ENCODE measurements at places on chromosomes 4 and X.

- DNase-seq, result no peak
Measured at GRCh38 chr4:120081726-120082125, 15.1 kb upstream of the MAD2L1 start.

DNA sequence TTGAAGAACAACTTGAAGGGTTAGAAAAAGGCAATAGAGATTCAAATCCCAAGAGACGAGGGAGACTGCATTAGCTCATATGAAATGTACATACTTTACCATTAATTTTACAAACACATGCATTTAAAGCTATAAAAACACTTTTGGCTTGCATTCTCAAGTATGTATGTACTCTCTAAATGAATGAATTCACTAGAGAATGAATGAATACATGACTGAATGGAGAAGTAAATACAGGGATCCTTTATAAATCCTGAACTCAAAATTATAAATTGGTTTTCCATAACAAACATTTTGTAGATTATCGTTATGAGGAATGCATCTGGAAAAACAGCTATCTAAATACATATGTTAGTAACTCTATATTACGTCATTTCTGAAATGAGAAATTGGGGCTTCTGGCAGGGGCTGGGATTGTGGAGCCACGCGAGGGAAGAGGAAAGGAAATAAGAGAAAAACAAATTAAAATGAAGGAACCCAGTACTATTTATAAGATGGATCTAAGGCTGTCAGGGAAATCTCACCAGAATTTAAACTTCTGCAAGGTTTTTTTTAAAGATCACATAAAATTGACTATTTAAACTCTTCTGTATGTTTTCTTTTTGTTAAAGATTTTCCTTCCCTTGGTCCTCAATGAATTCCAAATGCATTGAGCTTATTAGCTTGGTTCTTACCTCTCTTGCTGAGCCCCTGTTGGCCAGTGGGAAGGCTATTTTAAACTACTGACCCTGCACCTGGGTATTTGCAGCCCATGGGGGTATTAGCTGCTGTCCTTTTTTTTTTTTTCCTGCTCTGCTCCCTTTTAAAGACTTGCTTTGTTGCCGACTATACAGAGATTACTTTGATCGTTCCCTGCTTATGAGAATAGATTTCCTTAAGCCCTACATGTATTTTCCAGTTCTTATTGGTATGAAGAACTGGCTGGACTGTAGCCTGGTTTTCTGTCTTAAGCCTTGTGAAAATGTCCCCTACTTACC, 207.8 kb downstream of the ADGRL3 start:
- no peak for DNase-seq

- no peak for DNase-seq
Measured at GRCh38 chrX:97045470-97045869, 161.8 kb downstream of the RPA4 start.

GRCh38 chr4:1727117-1728031, 6.1 kb downstream of the TACC3 start:
- DNase-seq, result no peak

GRCh38 chr4:26171941-26172340, 148.9 kb upstream of the RBPJ start:
- no peak for DNase-seq

DNA sequence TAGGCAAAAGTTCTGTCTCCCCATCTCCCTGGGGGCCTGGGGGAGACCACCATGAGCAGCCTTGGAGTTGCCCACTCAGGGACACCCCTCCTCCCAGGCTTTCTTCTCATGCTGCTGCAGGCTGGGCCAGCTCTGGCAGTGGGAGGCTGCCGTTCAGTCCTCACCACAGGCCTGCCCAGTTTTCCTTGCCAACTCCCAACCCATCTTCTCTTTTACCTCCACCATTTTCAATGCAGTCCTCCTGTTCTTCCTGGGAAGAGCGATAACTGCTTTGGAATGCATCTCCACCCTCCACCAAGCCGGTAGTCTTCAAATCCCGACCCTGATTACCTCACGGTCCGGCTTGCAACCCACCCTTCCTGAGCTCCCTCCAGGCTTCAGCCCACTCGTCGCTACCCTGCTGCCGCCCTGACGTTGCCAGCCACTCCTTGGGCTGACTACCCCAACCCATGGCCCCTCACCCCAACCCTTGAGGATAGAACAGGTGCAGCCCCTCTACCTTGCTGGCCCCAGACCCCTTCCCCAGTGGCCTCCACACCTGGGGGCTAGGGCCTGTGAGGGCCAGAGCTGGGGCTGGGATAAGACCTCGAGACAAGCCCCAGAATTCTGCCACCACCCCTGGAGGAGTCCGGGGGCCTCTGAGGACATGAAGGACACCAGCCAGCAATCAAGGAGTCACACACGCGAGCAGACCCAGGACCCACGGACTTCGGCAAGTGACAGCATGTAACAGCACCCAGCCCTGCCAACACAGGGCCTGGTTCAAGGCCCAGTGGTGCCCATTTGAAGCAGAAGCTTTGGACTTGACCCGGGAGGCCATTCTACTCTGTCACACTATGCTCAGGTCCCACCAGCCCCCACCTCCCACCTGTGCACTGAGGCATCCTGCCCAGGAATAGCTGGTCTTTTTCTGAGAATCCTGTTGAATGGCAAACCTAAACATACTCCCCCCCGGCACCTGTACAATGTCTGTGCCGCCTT, 9.2 kb downstream of the WDR1 start:
- no peak for DNase-seq

GRCh38 chrX:69065451-69065850, 99.8 kb downstream of the PJA1 start:
- no peak for DNase-seq

DNA sequence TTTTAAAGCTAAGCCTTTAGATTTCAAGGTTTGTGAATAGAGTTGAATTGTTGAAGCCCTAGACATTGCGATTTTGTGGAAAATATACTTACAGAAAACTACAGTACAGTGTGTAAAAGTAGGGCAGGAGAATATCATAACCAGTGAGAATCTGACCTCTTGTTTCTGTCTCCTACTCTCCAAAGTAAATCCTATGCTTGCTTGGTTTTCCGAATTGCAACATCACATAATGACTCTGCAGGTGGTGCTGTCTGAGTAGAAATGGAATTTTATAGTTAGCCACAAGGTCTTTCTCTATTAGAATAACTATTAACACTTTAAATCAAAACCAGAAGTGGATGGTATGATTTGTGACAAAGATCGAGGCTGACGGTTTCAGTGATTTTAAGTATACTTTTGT, 505.6 kb downstream of the RAPGEF2 start:
- no peak for DNase-seq

DNA sequence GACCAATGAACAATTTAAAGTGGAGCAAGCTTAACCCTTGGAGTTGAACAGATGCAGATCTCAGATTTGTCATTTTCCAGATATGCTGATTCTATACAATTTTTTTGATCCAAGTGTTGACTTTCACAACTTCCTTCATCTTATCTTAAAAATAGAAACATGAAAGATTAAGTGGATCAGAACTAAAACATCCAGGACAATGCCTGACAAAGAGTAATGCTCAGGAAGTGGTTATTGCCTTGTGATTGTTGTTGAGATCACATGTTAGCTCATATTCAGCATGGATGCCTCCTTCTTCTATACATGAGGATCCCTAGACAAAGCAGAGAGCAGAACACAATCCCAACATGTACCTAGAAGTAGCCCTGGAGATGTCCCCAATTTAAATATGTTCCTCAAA, 160.9 kb downstream of the PPARGC1A start:
- no peak for DNase-seq

DNA sequence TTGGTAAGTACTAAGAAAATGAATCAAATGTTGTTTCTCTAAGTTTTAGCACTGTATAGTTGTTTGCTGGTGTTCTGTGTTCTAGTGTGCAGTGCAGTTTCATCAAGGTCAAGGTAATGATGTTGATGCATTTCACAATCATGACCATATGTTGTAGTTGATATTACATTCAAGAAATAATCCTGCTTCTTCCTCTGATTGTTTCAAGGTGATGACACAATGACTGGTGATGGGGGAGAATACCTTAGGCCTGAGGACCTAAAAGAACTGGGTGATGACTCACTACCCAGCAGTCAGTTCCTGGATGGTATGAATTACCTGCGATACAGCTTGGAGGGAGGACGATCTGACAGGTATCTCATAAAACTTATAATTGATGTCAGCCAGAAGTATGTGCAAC, 261.6 kb downstream of the ANK2 start:
- DNase-seq, result no peak

GRCh38 chr4:47690611-47691010, 147.3 kb downstream of the CORIN start:
- no peak for DNase-seq

DNA sequence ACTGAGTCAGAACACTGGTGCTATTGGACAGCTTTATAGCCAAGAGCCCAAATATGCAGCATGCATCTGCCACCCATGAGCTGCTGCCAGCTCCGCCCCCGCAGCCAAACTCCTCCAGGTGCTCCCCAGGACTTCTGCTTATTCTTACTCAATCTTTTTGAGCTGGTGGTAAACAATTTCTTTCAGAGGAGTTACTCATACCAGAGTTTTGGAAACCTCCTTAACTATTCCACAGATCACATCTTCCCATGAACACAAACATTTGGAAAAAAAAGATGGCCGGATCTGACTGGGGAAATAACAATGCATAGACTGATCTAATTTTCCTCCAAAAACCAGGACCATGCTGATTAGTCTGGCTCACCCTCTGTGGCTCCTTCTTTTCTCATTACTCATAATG, 399.9 kb downstream of the GPM6A start:
- no peak for DNase-seq

DNA sequence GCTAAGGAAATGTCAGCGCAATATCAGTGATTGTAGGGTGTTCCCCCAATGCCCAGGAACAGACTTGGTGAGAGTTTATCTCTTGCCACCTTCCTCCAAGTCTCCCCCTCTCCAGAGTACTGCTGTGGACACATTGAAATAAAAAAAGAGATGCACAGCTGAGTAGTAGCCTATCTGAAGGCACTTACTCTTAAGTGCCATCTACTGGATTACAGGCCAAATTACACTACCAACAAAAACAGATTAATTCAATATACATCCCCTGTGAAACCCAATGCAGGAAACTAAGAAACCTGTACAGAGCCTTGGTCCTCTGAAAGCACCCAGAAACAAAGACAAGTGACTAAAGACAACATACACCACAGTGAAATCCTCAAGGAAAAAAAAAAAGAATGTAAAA, 460.3 kb downstream of the ZIC3 start:
- DNase-seq, result no peak

GRCh38 chrX:53605004-53605403, 81.5 kb downstream of the HUWE1 start:
- no peak for DNase-seq

- no peak for DNase-seq
Measured at GRCh38 chr4:103046416-103047290, 27.1 kb upstream of the SLC9B1 start.

- no peak for DNase-seq
Measured at GRCh38 chr4:5757091-5757490, 46.1 kb downstream of the EVC start.

DNA sequence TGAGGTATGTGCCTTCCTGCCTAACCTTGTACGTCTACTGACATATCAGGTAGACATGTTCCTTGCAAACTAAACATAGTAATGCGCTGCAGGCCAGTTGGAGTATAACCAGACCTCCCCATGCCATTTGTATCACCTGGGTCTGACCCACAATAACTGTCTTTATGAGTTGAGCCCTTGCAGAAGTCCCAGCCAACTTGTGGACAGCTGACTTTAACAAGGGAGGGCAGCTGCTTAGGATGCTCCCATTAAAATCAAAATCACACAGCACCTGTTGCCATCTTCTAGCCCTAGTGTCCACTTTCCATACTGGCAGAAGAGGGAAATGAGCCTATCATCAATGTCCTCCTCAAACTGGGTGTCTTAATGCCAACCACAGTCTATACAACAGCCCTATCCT, 41.6 kb downstream of the KANTR start:
- no peak for DNase-seq

- no peak for DNase-seq
Measured at GRCh38 chrX:72714478-72714916, 391 bp upstream of the PHKA1 start.

GRCh38 chr4:145804116-145804515, 124.2 kb downstream of the C4orf51 start:
- DNase-seq, result no peak

DNA sequence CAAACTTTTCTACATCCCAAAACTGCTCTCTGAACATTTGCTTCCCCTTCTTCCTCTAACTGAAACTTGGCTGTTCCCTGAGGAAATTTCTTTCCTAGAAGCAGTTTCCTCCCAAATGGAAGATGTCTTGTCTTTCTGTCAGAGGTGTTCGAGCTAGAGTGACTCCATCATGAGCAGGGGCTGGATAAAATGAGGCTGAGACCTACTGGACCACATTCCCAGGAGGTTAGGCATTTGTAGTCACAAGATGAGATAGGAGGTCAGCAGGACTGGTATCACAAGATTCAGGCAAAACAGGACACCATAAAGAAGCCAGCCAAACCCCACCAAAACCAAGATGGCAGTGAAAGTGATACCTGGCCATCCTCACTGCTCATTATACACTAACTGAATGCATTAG, 35.8 kb upstream of the PGRMC2 start:
- DNase-seq, result no peak

DNA sequence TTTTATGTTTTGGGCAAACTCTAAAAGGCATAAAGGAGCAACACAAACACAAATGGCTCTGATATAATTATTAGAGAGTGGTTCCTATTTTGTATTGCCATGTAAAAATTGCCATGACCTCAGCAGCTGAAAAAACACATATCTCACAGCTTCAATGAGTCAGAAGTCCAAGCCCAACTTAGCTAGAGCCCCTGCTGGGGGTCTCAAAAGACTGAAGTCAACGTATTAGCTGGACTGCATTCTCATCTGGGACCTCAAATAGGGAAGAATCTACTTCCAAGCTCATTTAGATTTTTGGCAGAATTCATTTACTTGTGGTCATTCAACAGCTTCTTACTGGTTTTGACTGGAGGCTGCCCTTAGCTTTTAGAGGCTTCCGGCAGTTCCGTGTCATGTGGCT, 47.4 kb downstream of the FREM3 start:
- DNase-seq, result no peak

- no peak for DNase-seq
Measured at GRCh38 chrX:18698737-18699650, 8.5 kb upstream of the PPEF1 start.

DNA sequence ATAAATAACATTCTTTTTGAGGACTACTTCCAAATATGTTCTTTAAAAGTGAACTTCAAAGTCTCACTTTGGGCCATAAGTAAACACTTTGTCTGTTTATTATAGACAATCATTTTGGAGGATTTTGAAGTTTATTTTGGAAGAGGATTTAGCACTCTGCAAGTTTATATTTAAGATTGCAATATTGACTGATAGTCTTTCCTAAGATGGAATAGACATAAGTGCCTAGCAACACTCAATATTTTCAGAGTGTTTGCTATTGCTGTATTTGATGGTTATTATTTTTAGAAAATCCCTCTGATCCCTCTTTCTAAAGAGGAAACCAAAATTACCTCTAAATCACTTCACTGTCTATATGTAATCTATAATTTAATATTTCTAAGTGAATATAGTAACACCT, 42.8 kb upstream of the MAD2L1 start:
- DNase-seq, result no peak

- DNase-seq, result no peak
Measured at GRCh38 chr4:36402008-36402758, 120.8 kb downstream of the DTHD1 start.

GRCh38 chr4:167232805-167233684, 1.2 kb downstream of the SPOCK3 start:
- no peak for DNase-seq

- no peak for DNase-seq
Measured at GRCh38 chr4:166198516-166199310, 325.7 kb downstream of the TLL1 start.

GRCh38 chr4:124266721-124267120, 445.8 kb downstream of the ANKRD50 start:
- no peak for DNase-seq

Measured in esophagus squamous epithelium (tissue), 5 donors.